Stimulated activated CD8-positive, alpha-beta memory T cell treated with anti-CD3 and anti-CD28 coated beads, Interleukin-15, amount 100 ng/mL, for 1 hour (primary cell): ENCODE measurements at places on chromosomes 16 and 17.
A peak's percentile ranks its signal among the peaks of the same experiment; 100 is the strongest.

DNA sequence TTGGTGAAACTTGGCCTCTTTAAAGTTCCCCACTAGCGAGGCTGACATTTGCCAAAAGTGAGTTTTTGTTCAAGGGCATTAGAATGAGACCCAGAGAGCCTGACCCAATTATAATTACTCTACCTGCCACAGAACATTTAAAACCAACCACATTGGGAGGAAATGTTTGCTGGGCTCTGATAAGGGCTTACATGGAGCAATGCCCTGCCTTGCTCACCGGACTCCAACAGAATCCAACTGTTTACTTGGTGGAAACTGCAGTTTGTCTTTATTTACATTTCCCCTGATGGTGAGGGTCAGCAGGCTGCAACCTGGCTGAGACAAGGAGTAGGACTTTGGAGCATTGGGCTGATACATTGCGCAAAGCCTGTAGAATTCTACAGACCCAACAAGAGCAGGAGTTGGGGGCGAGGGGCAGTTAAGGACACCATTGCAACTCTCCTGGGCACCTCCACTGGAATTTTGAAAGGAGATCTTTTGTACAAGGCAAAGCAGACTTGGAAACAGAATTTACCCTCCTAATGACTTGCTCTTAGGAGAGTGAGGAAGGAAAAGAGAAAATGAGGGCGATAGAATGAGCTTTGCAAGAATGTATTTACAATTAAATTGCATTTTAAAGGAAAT lies 368.6 kb downstream of the SHISA9 start:
- no peak for DNase-seq

- no peak for DNase-seq
Observed at GRCh38 chr17:81044764-81045589, 10.0 kb downstream of the BAIAP2 start.

- DNase-seq, result no peak
Observed at GRCh38 chr16:566475-567372, at the start of gene NHLRC4. Gene NHLRC4, plus strand, starts transcription at chr16:567005. Its CDS starts 1,043 bp downstream, at chr16:568048.

GRCh38 chr16:31393056-31393455 lies at the start of gene ITGAD:
Gene ITGAD, plus strand, starts transcription at chr16:31393335. Its CDS starts 26 bp downstream, at chr16:31393361.
- DNase-seq, result no peak

DNA sequence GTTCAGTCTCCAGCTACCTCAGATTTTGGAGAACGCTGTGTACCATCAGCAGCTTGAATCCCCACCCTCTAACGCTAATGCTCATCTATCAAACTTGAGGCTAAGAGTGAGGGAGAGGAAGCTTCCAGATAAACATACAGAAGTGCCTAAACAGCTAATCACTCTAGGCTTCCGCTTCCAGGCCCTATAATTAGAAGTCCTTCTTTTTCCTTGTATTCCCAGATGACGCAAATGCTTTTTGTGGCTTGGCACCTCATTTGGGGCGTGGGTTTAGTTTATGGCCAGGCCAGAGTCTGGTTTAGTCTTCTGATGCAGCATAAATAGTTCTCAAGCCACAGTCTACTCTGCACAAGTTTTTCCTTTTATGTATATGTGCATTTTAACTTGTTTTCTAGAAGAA lies 263.4 kb downstream of the BCAS3 start:
- DNase-seq, result no peak

- no peak for DNase-seq
Observed at GRCh38 chr17:69250641-69251040, 22.0 kb upstream of the ABCA10 start.

DNA sequence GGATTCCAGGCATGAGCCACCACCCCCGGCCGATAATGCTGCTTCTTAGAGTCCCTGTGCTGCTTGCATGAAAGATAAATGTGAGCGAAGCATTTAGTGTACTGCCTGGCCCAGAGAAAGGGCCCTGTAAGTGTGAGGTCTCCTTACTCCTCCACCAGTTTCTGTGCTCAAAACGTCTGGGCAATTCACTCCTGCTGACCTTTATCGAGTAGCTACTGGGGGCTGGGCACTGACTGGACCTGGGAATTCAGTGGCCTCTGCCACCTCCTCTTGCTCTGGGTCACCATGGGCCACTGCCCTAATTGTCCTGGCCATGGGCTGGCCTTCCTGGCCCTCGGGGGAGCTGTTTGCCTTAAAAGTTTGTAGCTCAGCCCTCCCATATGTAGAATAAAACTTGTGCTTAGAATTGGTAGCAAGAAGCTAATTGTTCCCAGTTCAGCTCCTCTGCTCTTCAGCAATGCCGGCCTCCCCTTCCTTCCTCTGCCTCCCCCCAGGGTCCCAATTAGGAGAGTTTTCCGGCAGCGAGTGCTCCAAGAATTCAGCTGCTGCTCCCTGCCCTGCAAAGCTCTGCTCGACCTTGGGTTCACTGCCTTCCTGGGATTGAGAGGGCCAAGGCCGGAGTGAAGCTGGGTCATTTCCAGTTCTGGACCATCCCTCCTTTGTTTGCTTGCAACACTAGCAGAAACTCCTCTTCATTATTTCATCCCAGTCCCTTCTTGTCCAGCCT lies 98.9 kb upstream of the CDC42EP4 start:
- no peak for DNase-seq

- DNase-seq, result no peak
Observed at GRCh38 chr16:71846431-71846830, 655 bp downstream of the ATXN1L start.

GRCh38 chr17:8522577-8522976 lies 86.9 kb downstream of the NDEL1 start:
- no peak for DNase-seq

DNA sequence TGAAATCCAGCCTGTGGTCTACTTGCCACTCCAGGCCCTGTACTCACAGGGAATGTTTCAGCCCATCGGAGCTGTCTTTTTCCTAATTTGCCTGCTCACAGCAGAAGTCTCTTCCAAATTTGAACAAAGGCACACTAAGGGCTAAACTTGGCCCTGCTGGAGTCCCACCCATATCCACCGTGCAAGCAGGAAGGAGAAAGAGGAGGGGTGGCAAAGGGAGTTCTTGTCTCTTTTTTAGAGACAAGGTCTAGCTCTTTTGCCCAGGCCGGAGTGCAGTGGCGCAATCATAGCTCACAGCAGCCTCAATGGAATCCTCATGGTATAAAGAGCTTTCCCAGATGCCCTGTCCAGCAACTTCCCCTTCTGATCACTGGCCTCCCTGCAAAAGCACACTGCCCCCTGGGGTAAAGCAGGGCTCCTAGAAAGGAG lies 2.7 kb upstream of the PRM1 start:
- DNase-seq, result no peak

- peak; percentile 41 for DNase-seq
Observed at GRCh38 chr17:45021607-45022287, 29.7 kb downstream of the DCAKD start.

DNA sequence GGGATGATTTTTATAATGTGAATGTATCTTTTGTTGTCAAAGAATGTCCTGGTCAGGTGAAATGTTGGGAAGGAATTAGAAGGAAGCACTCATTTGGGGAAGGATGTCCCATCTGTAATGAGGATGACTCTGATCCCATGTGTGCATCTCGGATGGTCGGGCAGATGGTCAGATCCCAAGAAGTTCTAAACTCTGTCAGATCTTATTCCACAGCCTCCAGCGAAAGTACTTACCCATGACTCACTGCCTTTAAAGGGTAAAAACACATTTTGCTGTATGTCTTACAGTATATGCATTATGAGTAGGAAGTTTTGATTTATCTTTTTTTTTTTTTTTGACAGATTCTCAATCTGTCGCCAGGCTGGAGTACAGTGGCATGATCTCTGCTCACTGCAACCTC lies 548 bp upstream of the KRTAP4-11 start:
- no peak for DNase-seq

DNA sequence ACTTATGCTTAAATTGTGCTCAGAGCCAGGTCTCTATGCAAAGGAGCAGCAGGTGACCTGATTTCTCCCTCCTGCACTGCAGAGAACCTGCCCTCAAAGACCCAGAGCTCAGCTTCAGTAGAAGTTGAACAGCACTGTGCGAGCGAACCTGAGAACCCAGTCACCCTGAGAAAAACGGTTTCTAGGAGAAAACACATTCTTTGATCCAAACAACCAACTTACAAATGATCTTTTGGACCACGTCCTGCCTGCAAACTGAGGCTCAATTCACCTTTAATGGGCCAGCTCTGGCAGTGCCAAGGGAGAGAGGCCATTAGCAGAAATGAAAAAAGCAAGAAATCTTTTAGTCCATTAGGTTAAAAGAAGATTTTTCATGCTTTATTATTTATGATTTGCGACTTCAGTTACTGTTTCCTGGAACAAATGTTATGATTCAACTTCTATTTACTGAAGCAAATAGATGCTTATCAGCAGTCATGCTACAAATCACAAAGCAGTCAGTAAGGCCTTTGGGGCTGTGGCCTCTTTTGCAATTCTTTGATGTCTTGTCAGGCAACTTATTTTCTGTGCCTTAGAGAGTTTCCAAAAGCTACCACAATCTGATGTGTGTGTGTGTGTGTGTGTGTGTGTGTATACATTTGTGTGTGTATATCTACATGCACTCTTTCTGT lies 65.7 kb upstream of the LRRC37A3 start:
- DNase-seq, result peak; percentile 25

- no peak for DNase-seq
Observed at GRCh38 chr17:57943140-57943539, 12.1 kb downstream of the CUEDC1 start.

DNA sequence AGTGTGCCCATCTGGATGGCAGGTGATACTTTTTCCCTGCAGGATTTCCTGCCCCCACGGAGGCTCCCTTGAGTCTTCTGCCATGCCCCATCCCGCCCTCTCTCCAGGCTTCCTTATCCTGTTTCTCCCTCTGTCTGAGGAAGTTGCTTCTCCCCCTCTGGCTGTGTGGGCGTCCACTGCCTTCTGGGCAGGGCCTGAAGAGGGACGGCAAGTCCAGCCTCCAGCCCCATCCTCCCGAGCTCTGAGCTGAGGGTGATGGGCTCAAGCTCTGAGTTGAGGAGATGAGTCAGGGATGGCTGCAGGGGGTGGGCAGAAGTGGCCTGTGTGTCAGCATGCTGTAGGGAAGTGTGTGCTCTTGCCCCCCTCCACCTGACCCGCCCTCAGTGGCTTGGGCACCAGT lies 14.2 kb upstream of the RAP1GAP2 start:
- no peak for DNase-seq

DNA sequence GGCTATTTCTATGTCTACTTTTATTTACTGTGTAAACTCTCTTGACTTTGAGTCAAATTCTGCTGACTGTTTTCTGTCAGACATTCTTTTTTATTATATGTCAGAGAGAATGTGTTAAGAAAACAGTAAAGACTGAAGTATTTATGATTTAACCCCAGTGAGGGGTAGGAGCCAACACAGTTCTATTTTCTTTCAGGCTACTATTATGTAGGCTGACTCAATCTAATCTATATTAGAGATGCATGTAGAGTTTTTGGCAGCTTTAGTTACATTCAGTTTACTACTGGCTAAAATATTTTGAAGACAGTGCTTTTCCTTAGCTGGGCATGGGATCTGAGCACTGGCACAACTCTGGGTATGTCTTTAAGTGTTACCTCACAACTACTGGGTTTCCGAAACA lies 1108.0 kb downstream of the CDH11 start:
- no peak for DNase-seq

DNA sequence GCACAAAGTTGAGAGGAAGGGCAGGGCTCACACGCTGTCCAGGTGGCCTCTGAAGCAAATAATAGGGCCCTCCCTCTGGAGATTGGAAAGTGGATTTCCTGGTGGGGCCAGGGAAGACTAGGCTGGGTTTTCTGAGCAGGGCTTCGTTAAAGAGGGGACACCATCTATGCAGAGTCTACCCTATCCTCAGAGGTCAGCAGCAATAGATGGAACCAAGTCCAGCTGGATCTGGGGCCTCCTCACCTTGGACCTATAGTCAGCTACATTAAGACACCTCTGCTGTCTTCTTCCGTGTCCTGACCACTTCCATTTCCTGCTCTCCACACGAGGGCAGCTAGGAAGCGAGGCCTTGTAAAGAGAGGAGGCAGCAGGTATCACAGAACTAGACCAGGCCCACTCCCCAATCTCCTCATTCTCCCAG lies 14.7 kb upstream of the ST6GALNAC1 start:
- DNase-seq, result no peak

- DNase-seq, result no peak
Observed at GRCh38 chr16:72932677-72933335, 115.1 kb downstream of the ZFHX3 start.

- no peak for DNase-seq
Observed at GRCh38 chr17:32833076-32833475, 43.8 kb downstream of the MYO1D start.

DNA sequence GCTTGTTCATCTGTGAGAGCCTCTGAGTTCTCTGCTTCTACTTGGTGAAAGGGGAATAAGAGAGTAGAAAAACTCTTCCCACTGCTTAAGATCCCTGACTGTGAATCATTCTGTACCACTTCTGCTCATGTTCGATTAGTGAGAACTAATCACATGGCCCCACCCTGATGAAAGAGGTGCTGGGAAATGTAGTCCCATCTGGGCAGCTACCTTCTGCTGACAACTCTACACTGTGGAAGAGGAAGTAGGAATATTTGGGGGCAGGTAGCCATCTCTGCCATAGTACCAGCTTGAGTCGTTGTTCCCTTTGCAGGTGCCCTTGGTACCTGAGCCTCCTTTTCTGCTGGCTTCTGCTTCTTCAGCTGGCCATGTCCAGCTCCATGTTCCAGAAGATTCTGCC lies 29.9 kb downstream of the NKD1 start:
- DNase-seq, result no peak

DNA sequence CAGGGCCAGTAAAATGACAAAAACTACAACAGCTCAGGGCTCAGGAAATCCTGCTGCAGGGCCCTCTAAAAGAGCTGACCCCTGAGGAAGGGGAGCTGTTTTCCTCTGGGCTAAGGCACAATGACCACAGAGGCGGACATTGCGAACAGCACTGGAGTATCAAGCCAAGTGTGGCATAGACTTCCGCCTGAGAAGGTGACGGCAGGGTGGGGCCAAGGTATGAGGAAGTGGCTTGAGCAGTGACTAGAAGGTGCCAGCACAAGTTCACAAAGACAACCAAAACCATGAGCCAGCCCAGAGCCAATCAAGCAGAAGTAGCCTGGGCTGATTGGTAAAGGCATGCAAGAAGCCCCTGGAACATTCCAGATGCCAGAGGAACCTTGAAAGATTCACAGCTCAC lies 13.9 kb downstream of the ERN2 start:
- DNase-seq, result no peak

- no peak for DNase-seq
Observed at GRCh38 chr16:82481455-82481854, 145.3 kb upstream of the CDH13 start.

DNA sequence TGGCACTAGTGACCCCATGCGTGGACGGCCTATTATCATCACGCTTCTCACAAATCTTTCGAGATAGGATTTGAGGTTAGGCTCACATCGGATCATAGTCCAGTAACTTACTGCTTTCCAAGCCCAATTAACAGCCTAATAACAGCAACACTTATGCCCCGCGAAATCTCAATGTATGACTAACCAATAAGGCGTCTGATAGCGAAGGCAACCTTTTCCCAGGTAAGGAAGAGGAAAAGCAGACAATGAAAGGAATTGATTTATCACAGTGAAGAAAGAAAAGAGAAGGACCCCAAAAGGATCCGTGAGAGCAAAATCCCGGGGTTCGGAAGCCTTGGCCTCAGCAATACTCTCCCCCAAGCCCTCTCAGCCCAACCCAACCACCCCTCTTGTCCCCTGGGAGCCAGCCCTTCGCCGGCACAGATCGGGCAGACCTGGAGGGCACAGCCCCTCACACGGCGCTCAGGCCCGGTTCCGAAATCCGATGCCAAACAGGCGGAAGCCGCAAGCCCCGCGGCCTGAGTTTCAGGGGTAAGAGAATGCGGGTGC lies 534 bp downstream of the GPATCH8 start:
- no peak for DNase-seq

- DNase-seq, result no peak
Observed at GRCh38 chr17:56358651-56359050, 205.4 kb downstream of the ANKFN1 start.

GRCh38 chr17:40598619-40599467 lies 33.6 kb upstream of the CCR7 start:
- no peak for DNase-seq
